Dermis blood vessel endothelial cell (primary cell): ENCODE measurements at places on chromosomes 2 and 18. TPM values are rescaled to one million over a fixed set of nuclear protein-coding genes. Genes with fewer than 3 reads are reported as not detected.
A peak's percentile ranks its signal among the peaks of the same experiment; 100 is the strongest.

Gene GNAL
- total RNA-seq, result 0.51 and 0.68 TPM in 2 replicates

Gene CSRNP3
- total RNA-seq, result 0.51 and 0.65 TPM in 2 replicates

Gene SPATS2L
- 21.3 and 54.0 TPM in 2 replicates for total RNA-seq

Gene CNTNAP5
- total RNA-seq, result not detected in 2 replicates

Gene KCNE4
- 0.14 and 1.2 TPM in 2 replicates for total RNA-seq

Gene NMUR1
- under 0.01 and 0.05 TPM in 2 replicates for total RNA-seq

Gene PSMA8
- total RNA-seq, result not detected in 2 replicates

Gene AGAP1
- total RNA-seq, result 9.0 and 10.2 TPM in 2 replicates

Gene VAMP8
- 6.8 and 7.5 TPM in 2 replicates for total RNA-seq

Gene TBR1
- total RNA-seq, result not detected in 2 replicates

Gene CMPK2
- 0.84 and 1.9 TPM in 2 replicates for total RNA-seq

DNA sequence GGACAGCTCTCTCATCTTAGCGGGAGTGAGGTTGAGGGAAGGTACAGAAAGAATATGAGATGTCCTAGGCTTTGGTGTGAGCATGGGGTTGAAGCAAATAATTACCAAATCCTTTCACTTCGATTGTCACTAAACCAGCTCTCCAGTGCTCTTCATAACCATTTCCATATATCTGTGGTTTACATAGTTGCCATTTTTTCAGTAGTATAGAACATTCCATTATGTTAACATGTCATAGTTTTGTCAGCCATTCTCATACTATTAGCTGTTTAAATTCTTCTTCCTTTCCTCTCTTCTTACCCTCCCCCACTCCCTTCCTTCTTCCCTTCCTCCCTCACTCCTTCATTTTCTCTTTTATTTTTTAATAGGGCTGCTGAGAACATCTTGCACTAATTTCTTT lies 205.9 kb downstream of the BABAM2 start:
- no peak for DNase-seq

- DNase-seq, result no peak
Measured at GRCh38 chr2:158726911-158727592, 68.1 kb upstream of the DAPL1 start.

GRCh38 chr2:204353823-204354222 lies 191.5 kb upstream of the PARD3B start:
- no peak for DNase-seq

DNA sequence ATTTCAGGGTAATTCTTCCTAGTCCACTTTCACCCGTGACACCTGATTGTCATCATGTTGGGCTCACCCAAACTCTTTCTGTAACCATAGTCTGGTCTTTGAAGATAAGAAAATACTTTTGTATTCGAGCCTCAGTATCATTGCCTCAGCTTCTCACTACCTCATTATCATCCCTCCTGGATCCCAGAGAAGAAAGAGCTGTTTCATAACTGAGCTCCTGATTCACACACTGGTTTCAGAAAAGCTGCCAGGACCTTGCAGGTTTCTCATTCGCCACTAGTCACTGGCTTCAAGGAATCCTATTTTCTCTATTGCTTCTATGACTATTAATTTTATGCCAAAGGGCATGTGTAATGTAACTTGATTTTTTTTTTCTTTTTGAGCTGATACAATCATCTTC lies 2.9 kb upstream of the CRIM1 start:
- DNase-seq, result peak; percentile 54

- DNase-seq, result no peak
Measured at GRCh38 chr2:182406221-182406620, 20.6 kb downstream of the PDE1A start.

- DNase-seq, result no peak
Measured at GRCh38 chr2:233312874-233313273, 5.3 kb downstream of the SAG start.

- no peak for DNase-seq
Measured at GRCh38 chr2:18265614-18266586, 294.6 kb downstream of the RDH14 start.

- DNase-seq, result peak; percentile 83
Measured at GRCh38 chr2:24421668-24422067, 61.3 kb upstream of the ITSN2 start.

GRCh38 chr2:141707486-141707885 lies 423.3 kb downstream of the LRP1B start:
- DNase-seq, result no peak

DNA sequence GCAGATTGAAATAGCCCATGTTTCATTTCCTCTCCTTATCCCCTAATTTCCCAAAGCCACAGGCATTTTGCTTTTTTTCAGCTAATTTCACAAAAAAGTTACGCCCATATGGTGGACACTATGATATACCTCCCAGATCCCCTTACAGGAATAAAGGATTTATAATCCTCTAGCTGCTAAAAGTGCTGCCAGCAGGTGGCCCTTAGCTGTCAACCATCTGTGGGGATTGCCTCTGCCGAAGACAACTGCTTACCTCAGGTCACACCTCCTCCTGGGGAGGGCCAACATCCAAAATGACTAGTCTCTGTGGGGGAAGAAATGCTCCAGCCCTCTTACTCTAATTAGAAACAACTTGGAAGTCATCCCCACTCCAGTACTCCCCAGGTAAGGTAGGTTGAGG lies 61.0 kb upstream of the EPB41L3 start:
- no peak for DNase-seq

GRCh38 chr2:55163274-55163721 lies 68.8 kb downstream of the CLHC1 start:
- peak; percentile 64 for DNase-seq

DNA sequence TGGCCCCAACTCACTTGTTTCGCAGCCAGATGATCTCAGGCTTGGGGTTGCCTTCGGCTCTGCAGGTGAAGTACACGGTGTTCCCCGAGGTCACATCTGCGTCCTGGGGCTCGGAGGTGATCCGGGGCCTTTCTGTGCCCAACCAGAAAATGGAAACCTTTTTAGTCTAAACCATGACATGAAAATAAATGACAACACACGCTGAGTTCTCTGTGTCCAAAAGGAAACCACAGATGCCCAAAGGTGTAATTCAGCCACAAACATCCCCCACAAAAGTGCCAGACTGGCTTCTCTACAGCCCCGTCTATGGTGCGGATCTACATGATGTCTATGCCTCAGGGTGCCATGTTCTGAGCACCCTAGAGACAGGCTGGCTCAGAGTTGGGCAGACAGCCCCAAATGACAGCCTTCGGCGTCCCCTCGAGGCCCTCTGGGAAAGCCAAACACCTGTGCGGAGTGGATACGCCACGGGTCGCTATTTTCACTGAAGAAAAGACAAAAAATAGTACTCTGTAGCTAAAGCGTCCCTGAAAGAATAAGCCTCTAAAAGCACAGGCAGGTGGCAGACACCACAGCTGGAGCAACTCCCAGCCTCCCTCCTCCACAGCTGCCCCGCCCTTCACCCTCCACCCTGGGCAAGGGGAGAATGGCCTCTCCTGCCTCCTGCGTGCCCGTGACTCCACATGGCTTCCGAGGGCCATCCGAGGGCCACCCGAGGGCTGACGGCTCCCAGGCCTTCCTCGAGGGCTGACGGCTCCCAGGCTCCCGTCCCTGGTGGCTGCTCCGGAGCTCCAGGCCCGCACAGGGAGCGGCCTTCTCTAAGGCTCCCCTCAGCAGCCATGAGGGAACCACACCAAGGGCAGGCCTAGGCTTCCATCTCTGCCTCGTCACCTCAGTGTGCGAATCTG lies 67.1 kb downstream of the PXDN start:
- DNase-seq, result no peak

DNA sequence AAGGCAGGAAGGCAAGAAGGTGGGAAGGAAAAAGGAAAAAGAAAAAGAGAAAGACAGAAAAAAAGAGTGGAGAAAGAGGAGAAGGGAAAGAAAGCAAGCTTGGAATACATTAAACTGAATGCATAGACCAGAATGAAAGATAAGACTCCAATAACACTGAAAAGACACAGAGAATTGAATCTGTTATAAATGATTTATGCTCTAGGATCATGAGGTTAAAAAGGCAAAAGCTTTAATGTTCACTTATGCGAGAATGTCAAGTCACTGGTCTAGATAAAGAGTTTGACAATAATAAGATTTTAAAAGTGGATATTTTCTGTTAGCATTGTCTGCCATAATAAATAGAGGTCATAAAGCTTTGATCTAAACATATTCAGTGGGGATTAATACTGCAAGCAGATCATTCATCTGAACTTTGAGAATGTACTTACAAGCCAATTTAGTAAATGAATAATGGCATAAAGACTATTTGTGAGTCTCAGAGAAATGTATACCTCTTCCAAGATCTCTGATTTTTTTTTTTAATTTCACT lies 1069.2 kb upstream of the SLC39A10 start:
- no peak for DNase-seq

DNA sequence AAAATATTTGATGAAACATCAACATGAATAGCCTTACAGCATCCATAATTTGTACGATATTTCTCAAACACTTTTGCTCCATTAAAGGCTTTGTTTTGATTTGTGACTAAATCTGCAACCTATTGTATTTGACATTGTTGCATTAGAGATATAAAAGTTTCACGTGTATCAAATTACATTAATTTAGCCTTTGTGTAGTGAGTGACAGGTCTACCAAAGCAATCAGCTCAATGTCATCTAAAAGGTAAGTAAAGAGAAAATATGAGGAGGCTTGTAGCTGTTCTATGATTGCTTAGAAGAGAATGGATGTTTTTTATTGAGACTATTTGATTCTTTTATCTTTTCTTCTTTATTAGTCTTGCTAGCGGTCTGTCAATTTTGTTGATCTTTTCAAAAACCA lies 430.2 kb downstream of the GALR1 start:
- DNase-seq, result no peak

GRCh38 chr2:23531280-23531679 lies 146.3 kb downstream of the KLHL29 start:
- DNase-seq, result no peak

DNA sequence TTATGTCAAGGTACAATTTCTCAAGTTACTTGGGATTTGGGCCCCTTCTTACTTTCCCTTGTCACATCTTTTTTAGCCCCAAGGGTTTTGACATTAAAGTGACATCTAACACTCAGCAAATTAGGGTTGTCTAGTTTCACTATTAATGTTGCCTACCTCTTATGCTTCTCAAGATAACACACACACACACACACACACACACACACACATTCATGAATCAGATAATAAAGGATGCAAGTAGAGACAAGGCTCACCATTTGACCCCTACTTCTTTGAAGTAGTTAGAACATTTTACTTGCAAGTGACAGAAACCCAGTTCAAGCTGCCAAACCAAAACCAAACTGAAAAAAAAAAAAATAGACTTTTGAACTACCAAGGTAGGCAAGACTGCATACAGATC lies 138.8 kb downstream of the TRIB2 start:
- no peak for DNase-seq

GRCh38 chr18:59468821-59469220 lies 109.8 kb upstream of the LMAN1 start:
- DNase-seq, result no peak

DNA sequence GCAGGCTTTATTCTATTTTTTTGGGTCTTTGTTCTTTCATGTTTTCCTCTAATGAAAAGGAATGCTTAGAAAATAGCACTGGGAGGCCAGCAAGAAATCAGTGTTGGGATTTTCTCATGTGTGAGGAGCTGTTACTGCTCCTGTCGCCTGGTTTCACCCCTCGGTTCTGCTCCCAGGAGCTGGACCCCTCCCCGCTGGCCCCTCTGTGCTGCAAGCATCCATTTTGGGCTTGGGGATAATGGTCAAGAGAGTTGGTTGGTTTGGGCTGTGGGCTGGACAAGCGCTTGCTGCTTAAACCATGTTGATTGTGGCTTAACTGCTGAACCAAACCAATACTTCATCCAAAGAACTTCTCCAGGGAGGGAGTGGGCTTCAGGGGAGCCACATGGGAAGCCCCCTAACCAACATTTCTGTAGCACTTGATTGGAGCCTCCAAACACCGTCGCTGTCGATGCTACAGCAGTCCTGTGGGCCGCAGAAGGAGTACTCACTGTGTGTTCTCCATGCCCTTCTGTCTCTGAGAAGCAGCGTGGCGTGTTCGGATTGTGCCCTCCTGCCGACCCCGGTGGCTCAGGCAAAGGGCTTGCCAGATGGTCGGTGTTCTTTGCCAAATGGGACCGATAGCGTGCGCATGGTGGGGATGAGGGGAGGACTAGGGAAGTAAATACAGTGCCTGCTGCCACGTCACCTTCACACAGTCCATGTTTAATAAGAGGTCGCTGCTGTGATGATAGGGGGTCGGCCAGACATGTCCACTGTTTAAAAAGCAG lies 40.0 kb downstream of the AGAP1 start:
- DNase-seq, result no peak

- no peak for DNase-seq
Measured at GRCh38 chr2:137165968-137166367, 400.6 kb downstream of the THSD7B start.
